ENCODE measurements at places on chromosomes 1 and 21. TPM values are rescaled to one million over a fixed set of nuclear protein-coding genes. Genes with fewer than 3 reads are reported as not detected.

DNA sequence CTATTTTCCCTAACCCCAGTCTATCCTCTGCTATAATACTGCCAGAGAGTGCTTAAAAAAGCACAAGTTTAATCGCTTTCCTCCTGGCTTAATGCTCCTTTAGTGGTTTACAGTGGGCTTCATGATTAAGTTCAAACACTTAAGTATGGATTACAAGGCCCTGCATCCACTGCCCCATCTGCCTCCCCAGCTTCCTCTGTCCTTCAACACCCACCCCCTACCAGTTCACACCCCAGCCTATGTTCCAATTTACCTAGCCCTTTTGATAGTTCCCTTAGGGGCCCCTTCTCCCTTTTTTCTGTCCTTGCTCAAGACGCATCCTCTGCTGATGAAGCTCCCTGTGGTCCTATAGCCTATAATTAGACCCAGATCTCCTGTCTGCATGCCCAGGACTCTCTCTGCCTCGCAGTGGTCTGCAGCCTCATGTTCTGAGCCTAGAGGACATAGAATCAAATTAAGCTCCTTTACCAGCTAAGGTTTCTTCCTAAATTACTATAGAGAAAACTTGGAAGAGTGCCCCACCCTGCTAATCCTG, 212.5 kb downstream of the FGGY start:
- no peak overlapping the region for H3K27ac ChIP-seq
- no peaks in the 10 kb centered on the region for H3K4me1 ChIP-seq
- DNase-seq = no peak
- H3K27me3 ChIP-seq = no peaks in the 10 kb centered on the region
- H3K4me3 ChIP-seq = no peak overlapping the region

DNA sequence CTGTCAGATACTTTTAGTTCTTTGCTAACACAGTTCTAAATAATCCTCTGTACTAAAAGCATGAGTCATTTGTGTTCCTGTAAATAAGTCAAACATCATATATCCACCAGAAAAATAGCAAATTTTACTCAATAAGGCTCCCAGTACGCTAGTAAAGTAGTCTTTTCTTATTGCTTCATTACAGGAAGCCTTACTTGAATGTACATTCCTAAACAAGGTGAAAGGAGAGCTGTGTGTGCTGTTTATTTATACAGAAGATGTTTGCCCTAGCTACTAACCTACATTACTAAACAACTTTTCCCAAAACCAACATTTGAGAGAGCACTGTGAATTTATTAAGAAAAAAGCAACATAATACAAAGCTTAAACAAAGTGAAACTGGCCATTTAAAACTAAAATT, 52.0 kb downstream of the ZNHIT6 start:
- no peak overlapping the region for H3K27ac ChIP-seq
- no peak overlapping the region for H3K4me3 ChIP-seq
- peaks cover 2% of the 10 kb centered on the region for H3K4me1 ChIP-seq
- peaks cover 20% of the 10 kb centered on the region for H3K36me3 ChIP-seq

GRCh38 chr1:21659099-21659923, 9.8 kb downstream of the RAP1GAP start:
- DNase-seq = peak; percentile 71
- H3K4me1 ChIP-seq = peaks cover 4% of the 10 kb centered on the region
- H3K27ac ChIP-seq = no peak overlapping the region

DNA sequence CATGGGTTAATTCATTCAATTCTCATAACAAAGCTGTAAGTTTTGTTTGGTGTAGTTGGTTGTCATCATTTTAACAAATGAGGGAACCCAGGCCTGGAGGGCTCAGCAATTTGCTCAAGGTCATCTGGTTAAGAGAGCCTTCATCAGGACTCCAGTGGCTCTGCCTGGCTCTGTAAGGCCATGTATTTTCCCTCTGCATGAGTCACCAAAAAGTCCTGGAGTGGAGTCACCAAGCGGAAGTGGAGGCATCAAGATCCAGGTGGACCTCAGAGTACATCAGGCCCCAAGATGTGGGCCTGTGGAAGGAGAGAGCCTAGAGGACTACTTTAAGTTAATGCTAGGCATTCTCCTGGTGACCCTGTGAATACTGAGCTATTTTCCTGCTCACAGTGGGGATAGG, 30.0 kb upstream of the RBM15 start:
- H3K4me3 ChIP-seq = no peak overlapping the region
- H3K27ac ChIP-seq = no peak overlapping the region
- H3K27me3 ChIP-seq = no peaks in the 10 kb centered on the region
- no peaks in the 10 kb centered on the region for H3K4me1 ChIP-seq
- no peak for DNase-seq

DNA sequence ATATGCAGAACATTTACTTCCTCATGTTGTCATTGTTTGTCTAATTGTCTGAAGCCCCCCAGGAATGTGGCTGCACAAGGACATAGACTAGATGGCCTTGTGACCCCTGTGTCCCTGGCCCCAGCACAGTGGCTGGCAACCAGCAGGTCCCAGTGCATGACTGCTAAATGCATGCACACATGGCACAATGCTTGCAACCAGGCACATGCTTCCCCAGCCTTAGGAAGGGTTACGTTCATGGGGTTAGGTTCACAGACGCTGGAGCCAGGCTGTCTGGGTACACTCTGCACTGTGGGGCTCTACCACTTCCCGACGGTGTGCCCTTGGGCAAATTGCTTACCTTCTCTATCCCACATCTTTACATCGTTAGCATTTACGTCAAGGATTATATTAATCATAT, 21.2 kb upstream of the CLIC6 start:
- no peak for DNase-seq
- H3K27me3 ChIP-seq = peaks cover 10% of the 10 kb centered on the region
- H3K4me1 ChIP-seq = no peaks in the 10 kb centered on the region
- H3K4me3 ChIP-seq = no peak overlapping the region

GRCh38 chr1:113980110-113980509, 836 bp downstream of the OLFML3 start:
- no peak for DNase-seq
- peaks cover 54% of the 10 kb centered on the region for H3K4me1 ChIP-seq
- H3K4me3 ChIP-seq = no peak overlapping the region
- H3K27me3 ChIP-seq = peaks cover 3% of the 10 kb centered on the region
- H3K36me3 ChIP-seq = peaks cover 6% of the 10 kb centered on the region

GRCh38 chr1:10724948-10725847, 71.2 kb downstream of the CASZ1 start:
- H3K4me1 ChIP-seq = no peaks in the 10 kb centered on the region
- no peak for DNase-seq
- no peaks in the 10 kb centered on the region for H3K36me3 ChIP-seq
- no peak overlapping the region for H3K27ac ChIP-seq

- H3K4me1 ChIP-seq = peaks cover 78% of the 10 kb centered on the region
- peak overlapping the region; percentile 96 for H3K4me3 ChIP-seq
- peak; percentile 81 for DNase-seq
- H3K36me3 ChIP-seq = no peaks in the 10 kb centered on the region
Measured at GRCh38 chr1:89633248-89633799, 404 bp downstream of the LRRC8C start.

GRCh38 chr1:46169811-46170454, 5.0 kb upstream of the TSPAN1 start:
- H3K36me3 ChIP-seq = no peaks in the 10 kb centered on the region
- H3K27ac ChIP-seq = no peak overlapping the region
- no peak for DNase-seq
- no peak overlapping the region for H3K4me3 ChIP-seq
- H3K4me1 ChIP-seq = peaks cover 15% of the 10 kb centered on the region

GRCh38 chr1:236465959-236466303, 57.9 kb upstream of the LGALS8 start:
- DNase-seq = no peak
- H3K27me3 ChIP-seq = peaks cover 6% of the 10 kb centered on the region
- H3K4me1 ChIP-seq = peaks cover 20% of the 10 kb centered on the region
- H3K36me3 ChIP-seq = peaks cover 10% of the 10 kb centered on the region
- H3K27ac ChIP-seq = no peak overlapping the region
- peak overlapping the region; percentile 10 for H3K4me3 ChIP-seq

Gene LCA5L
- not detected for polyA plus RNA-seq

Gene ZBTB18
- polyA plus RNA-seq = 0.99 TPM

Gene PWP2
- 7.4 TPM for polyA plus RNA-seq

Gene MSH4
- not detected for polyA plus RNA-seq

Gene CPT2
- 20.7 TPM for polyA plus RNA-seq

Gene ALX3
- not detected for polyA plus RNA-seq

Gene EPS8L3
- 0.13 TPM for polyA plus RNA-seq

Gene SLC2A5
- not detected for polyA plus RNA-seq

All from immature natural killer cell (primary cell).